ENCODE measurements at places on chromosomes 1 and 21. TPM values are rescaled to one million over a fixed set of nuclear protein-coding genes. Genes with fewer than 3 reads are reported as not detected.

GRCh38 chr1:151058692-151059091, 730 bp downstream of the CDC42SE1 start:
- peaks cover 27% of the 10 kb centered on the region for H3K36me3 ChIP-seq
- H3K27me3 ChIP-seq = no peaks in the 10 kb centered on the region
- H3K4me1 ChIP-seq = peaks cover 35% of the 10 kb centered on the region
- DNase-seq = no peak

GRCh38 chr1:229941831-229942230, 125.2 kb upstream of the GALNT2 start:
- H3K4me1 ChIP-seq = no peaks in the 10 kb centered on the region
- H3K4me3 ChIP-seq = no peak overlapping the region
- peaks cover 2% of the 10 kb centered on the region for H3K27me3 ChIP-seq
- no peaks in the 10 kb centered on the region for H3K36me3 ChIP-seq
- H3K27ac ChIP-seq = no peak overlapping the region
- DNase-seq = no peak

GRCh38 chr1:41161846-41162245, 80.3 kb downstream of the SCMH1 start:
- H3K4me1 ChIP-seq = no peaks in the 10 kb centered on the region
- DNase-seq = no peak
- no peaks in the 10 kb centered on the region for H3K27me3 ChIP-seq
- no peak overlapping the region for H3K27ac ChIP-seq

GRCh38 chr1:50531027-50531426, 107.8 kb upstream of the DMRTA2 start:
- DNase-seq = no peak
- H3K36me3 ChIP-seq = peaks cover 58% of the 10 kb centered on the region
- H3K4me3 ChIP-seq = no peak overlapping the region
- no peaks in the 10 kb centered on the region for H3K4me1 ChIP-seq

DNA sequence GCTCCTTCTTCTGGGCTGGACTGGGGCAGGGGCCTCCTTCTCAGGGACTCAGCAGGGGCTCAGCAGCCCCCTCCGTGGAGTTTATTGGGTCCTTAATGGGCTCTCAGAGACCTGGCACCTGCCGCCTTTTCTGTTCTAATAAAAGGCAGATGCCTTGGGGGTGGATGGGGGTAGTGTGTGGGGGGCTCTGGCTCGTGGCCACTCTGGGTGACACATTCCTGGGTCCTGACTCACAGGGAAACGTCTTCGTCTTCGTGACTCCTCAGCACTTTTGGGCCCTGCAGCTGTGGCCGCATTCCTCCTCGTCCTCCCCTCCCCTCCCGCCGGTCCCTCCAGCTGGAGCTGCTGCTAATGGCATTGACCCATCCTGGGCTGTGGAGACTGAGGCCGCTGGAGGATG, 107.8 kb upstream of the WNT4 start:
- H3K27ac ChIP-seq = no peak overlapping the region
- H3K27me3 ChIP-seq = peaks cover 21% of the 10 kb centered on the region
- H3K36me3 ChIP-seq = no peaks in the 10 kb centered on the region
- H3K4me1 ChIP-seq = no peaks in the 10 kb centered on the region
- DNase-seq = no peak
- no peak overlapping the region for H3K4me3 ChIP-seq

- peaks cover 2% of the 10 kb centered on the region for H3K27me3 ChIP-seq
- no peak overlapping the region for H3K27ac ChIP-seq
- H3K4me1 ChIP-seq = peaks cover 26% of the 10 kb centered on the region
- peaks cover 9% of the 10 kb centered on the region for H3K36me3 ChIP-seq
- H3K4me3 ChIP-seq = no peak overlapping the region
Observed at GRCh38 chr1:228455715-228456114, 31.5 kb upstream of the RNF187 start.

- H3K36me3 ChIP-seq = no peaks in the 10 kb centered on the region
- no peaks in the 10 kb centered on the region for H3K27me3 ChIP-seq
- DNase-seq = no peak
- no peak overlapping the region for H3K27ac ChIP-seq
- H3K4me1 ChIP-seq = no peaks in the 10 kb centered on the region
Observed at GRCh38 chr1:174040387-174040786, 18.2 kb upstream of the RC3H1 start.

DNA sequence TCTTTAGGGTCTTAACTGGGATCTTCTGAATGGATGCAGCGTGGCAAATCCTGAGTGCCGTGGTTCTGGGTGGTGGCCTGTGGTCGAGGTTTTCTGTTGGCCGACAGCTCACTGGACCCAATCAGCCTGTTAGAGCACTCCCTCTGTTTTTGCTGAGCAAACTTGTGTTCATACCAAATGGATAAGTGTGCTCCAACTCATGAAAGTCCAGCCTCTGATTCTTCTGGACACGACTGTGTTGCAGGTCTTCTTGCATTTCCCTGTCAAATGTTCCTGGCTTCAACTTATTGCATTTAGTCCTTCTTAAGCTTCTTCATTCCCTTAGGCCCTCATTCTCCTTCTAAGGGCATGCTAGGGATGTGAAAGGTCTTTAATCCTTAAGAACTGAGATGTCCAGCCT, 63.7 kb downstream of the AJAP1 start:
- DNase-seq = no peak
- H3K27me3 ChIP-seq = peaks cover 15% of the 10 kb centered on the region
- peaks cover 5% of the 10 kb centered on the region for H3K36me3 ChIP-seq
- no peak overlapping the region for H3K27ac ChIP-seq
- no peaks in the 10 kb centered on the region for H3K4me1 ChIP-seq

GRCh38 chr1:47401761-47402160, 14.3 kb upstream of the FOXE3 start:
- H3K4me3 ChIP-seq = no peak overlapping the region
- H3K36me3 ChIP-seq = no peaks in the 10 kb centered on the region
- no peak overlapping the region for H3K27ac ChIP-seq
- no peaks in the 10 kb centered on the region for H3K4me1 ChIP-seq
- no peak for DNase-seq

- H3K27ac ChIP-seq = peak within 1 kb of the TSS; percentile 87
- DNase-seq = peak; percentile 26
- no peaks in the 10 kb centered on the region for H3K36me3 ChIP-seq
- peak within 1 kb of the TSS; percentile 93 for H3K4me3 ChIP-seq
- peaks cover 11% of the 10 kb centered on the region for H3K4me1 ChIP-seq
Observed at GRCh38 chr1:35807614-35808449, at the start of gene AGO4. Gene AGO4, plus strand, starts transcription at chr1:35808016. Its CDS starts 401 bp downstream, at chr1:35808417.

GRCh38 chr1:239786464-239786863, 305.2 kb upstream of the FMN2 start:
- H3K27me3 ChIP-seq = no peaks in the 10 kb centered on the region
- DNase-seq = no peak
- H3K4me3 ChIP-seq = no peak overlapping the region

DNA sequence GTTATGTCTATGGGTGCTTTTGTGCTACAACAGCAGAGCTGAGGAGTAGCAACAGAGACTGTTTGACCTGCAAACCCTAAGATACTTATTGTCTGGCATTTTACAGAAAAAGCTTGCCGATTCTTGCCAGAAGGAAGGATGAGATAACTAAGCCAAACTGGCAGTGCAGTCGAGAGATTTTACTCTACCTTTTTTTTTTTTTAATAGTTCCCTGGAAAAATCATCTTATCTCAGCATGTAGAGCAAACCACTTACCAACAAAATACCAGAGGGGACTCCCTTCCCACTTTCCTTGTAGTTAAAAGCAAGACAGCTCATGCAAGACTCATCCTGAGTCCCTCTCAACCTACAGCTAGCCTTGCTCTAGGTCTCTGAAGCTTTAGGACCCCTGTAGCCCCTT, 132.9 kb downstream of the SYT2 start:
- H3K27ac ChIP-seq = no peak overlapping the region
- no peak overlapping the region for H3K4me3 ChIP-seq
- H3K36me3 ChIP-seq = peaks cover 11% of the 10 kb centered on the region
- no peak for DNase-seq

GRCh38 chr1:212752934-212753497, 38.6 kb downstream of the NSL1 start:
- no peak for DNase-seq
- H3K4me3 ChIP-seq = peak overlapping the region; percentile 10
- H3K4me1 ChIP-seq = peaks cover 58% of the 10 kb centered on the region
- peak overlapping the region; percentile 82 for H3K27ac ChIP-seq
- H3K36me3 ChIP-seq = no peaks in the 10 kb centered on the region
- no peaks in the 10 kb centered on the region for H3K27me3 ChIP-seq

DNA sequence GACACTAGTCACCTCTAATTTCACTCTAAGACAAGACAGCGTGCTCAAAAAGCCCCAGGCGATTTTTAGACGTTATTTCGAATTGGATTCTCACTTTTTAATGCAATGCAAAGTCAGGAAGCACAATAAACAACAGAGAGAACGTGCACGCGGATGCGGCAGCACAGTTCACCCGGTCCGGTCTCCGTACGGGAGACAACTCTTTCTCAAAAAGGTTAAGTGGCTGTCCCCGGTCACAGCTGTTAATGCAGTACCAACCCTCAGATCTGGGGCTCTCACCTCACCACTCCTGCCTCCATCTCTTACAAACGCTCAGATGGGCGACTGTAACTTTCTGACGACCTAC, 1.2 kb downstream of the HP1BP3 start:
- H3K27ac ChIP-seq = peak overlapping the region; percentile 95
- H3K27me3 ChIP-seq = no peaks in the 10 kb centered on the region
- peak overlapping the region; percentile 98 for H3K4me3 ChIP-seq
- no peak for DNase-seq
- H3K4me1 ChIP-seq = peaks cover 43% of the 10 kb centered on the region

GRCh38 chr1:58190267-58190988, 356.1 kb downstream of the OMA1 start:
- no peaks in the 10 kb centered on the region for H3K27me3 ChIP-seq
- H3K4me1 ChIP-seq = no peaks in the 10 kb centered on the region
- H3K27ac ChIP-seq = no peak overlapping the region
- H3K36me3 ChIP-seq = peaks cover 4% of the 10 kb centered on the region
- DNase-seq = no peak

- no peak for DNase-seq
- no peak overlapping the region for H3K4me3 ChIP-seq
- no peaks in the 10 kb centered on the region for H3K4me1 ChIP-seq
- H3K27me3 ChIP-seq = peaks cover 4% of the 10 kb centered on the region
- H3K36me3 ChIP-seq = no peaks in the 10 kb centered on the region
Observed at GRCh38 chr1:7117399-7118281, 332.4 kb downstream of the CAMTA1 start.

DNA sequence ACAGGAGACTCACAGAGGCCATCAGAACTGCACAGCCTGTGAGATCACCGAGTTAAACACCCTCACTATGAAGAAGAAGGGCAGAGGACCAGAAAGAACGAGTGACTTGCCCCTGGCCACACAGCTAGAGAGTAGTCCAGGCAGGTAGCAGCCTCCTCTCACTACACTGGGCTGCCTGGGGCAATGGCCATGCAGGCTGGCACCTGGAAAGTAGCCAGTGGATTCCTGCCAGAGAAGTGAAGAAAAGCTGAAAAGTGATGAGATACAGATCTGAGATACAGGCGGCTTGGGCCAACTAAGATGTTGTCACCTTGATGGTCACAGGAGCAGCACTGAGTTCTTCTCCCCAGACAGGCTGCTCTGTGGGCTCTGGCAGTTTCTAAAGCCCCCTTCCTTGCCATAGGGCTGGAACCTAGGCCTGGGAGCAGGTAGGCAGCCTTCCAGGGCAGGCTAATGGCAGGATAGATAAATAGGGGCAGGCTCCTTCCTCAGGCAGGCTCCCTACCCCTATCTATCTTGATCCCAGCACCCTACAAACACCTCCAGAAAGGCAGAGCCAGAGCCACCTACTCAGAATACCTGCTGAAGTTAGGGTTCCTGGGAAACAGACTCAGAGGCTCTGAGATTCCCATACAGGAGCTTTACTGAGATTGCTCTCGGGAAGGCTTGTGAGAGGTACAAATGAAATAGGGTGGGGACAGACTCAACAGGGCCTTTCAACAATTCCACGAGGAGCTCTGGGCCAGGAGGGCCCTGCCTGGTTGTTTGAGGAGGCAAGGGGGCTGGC, 106.3 kb downstream of the BEND5 start:
- H3K4me1 ChIP-seq = no peaks in the 10 kb centered on the region
- H3K36me3 ChIP-seq = no peaks in the 10 kb centered on the region
- H3K27ac ChIP-seq = no peak overlapping the region
- peaks cover 5% of the 10 kb centered on the region for H3K27me3 ChIP-seq
- no peak for DNase-seq

DNA sequence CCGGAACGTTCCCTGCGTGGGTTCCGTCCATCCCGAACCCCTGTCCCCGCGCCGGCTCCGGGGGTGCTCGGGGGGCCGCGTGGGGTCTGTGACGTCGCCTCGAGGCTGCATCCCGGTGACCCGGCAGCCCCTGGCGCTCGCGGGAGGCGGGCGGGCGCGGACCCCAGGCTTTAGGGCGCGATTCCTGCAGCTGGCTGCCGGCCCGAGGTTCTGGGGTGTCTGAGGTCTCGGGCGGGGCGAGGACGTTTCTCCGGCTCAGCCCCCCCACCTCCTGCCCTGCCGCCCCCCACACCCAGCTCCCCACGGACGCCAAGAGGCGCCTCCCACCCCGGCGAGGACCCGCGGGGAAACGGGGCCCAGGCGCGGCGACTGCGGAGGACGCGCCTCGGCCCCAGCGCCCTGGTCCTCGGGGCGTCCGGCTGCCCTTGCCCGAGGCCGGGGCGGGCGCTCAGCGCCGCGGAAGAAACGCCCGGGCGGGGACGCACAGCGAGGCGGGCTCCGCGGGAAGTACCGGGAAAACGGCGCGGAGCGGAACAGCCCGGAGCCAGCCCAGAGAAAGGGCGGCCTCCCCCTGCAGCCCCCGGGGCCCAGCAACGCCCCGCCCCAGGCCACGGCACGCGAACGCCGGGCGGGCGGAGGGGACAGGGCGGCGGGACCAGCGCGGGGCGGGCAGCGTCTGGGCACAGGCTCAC, 1.3 kb upstream of the PCBP3 start:
- no peak for DNase-seq
- peaks cover 38% of the 10 kb centered on the region for H3K4me1 ChIP-seq
- H3K36me3 ChIP-seq = no peaks in the 10 kb centered on the region
- peak overlapping the region; percentile 61 for H3K4me3 ChIP-seq

DNA sequence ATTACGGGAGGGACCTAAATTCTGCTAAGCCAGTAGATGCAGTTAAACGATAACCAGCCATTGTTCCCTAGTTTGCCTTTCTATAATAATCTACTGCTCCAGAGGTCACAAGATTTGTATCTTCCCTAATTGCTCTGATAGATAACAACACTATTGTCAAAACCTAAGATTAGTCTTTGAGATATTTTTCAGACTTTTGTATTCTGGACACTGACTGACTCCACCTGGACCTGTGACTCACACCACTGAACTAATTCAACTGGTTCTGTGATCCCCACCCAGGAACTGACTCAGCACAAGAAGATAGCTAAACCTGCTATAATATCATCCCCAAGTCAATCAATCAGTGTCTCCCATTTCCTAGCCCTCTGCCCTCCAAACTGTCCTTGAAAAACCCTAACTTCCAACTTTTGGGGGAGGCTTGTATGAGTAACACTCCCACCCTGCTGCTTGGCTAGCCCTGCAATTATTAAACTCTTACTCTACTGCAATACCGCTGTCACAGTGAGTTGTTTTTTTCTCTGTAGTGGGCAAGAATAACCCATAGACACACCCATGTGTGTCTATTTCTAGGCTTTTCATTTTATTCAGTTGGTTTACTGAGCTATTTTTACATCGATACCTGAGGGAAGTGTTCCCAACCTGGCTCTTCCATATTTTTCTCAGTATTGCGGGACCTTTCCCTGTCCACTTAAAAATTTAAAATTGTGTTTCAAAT, 11.2 kb downstream of the KIFAP3 start:
- H3K27me3 ChIP-seq = no peaks in the 10 kb centered on the region
- H3K4me3 ChIP-seq = no peak overlapping the region
- no peak for DNase-seq
- H3K27ac ChIP-seq = peak overlapping the region; percentile 8

GRCh38 chr1:204308023-204308628, 51.6 kb downstream of the PLEKHA6 start:
- no peak for DNase-seq
- no peak overlapping the region for H3K4me3 ChIP-seq
- no peaks in the 10 kb centered on the region for H3K36me3 ChIP-seq

The LRRC8C gene
- total RNA-seq = 53.3 TPM

The RNU1-4 gene
- total RNA-seq = 3,449 TPM

The LMX1A gene
- total RNA-seq = not detected

The PLA2G4A gene
- not detected for total RNA-seq

The FBXO2 gene
- total RNA-seq = 3.8 TPM

The CRP gene
- total RNA-seq = not detected

All from naive thymus-derived CD8-positive, alpha-beta T cell (primary cell).